OCI-LY7 (cell line): ENCODE measurements at places on chromosomes 4 and X.

DNA sequence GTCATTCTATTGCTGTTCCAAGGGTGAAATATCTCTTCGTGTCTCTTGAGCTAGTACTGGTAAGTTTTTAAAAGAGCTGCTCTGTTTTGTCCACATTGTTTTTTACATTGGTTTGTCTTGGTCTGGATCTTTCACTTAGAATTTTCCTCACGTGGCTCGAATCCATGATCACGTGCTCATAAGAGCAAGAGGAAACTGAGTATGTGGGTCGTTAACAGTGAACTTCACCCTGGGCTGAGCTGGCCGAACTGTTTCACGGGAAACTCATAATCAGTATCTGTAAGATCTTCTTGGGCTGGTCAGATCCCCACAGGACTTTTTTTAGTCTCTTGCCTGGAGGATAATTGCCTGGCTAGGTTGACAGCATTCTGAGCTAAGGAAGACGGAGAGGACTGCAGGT, 77.8 kb upstream of the HELT start:
- no peak for DNase-seq

DNA sequence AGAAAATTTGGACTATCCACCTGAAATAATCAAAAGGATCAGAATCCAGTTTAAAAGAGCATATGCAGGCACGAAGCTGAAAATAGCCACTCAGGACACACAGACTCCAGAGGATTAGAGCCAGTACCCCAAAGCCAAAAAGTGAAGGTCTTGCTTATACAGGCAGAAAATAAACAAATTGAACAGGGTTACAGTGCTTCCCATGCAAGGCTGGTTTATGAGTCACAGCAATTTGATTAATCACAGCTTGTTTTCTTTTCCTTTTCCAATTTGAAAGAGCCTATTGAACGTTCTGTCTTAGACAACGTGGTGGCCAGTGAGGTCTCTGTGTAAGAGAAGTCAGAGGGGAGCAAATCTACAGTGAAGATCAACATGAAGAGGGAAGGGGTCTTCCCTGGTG, 10.2 kb downstream of the HGFAC start:
- DNase-seq = no peak

DNA sequence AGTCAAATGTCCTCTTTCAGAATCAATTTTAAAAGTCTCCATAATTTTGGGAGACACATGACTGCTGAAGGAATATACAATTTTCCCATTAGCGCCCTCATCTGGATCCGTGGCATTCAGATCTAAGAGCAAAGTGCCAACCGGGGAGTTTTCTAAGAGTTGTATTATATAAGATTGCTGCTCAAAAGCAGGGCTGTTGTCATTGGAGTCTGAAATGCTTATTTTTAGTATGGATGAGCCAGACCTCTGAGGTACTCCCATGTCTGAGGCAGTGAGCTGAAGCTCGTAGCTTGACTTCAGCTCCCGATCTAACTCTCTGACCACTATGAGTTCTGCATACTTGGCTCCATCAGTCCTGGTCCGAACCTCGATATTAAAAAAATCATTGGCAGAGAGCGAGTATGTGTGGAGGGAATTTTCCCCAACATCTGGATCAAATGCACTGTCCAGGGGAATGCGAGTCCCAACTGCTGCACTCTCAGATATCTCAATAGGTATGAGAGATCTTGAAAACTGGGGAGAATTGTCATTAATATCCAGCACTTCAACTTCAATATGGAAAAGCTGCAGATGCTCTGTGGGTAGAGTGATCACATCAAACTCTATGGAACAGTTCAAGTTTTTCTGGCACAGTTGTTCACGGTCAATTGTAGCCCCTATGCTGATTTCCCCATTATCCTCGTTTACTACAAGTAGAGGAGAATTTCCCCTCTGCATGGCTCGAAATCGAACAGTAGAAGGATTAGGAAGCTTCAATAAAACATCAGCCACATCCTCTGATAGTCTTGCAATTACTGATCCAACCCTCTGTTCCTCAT, 917 bp downstream of the PCDH18 start:
- no peak for DNase-seq

- no peak for DNase-seq
These were observed 223.9 kb upstream of the ANKRD50 start for GRCh38 chr4:124936427-124936826.

GRCh38 chrX:55107911-55108310, 19.1 kb downstream of the PAGE2 start:
- DNase-seq = no peak

DNA sequence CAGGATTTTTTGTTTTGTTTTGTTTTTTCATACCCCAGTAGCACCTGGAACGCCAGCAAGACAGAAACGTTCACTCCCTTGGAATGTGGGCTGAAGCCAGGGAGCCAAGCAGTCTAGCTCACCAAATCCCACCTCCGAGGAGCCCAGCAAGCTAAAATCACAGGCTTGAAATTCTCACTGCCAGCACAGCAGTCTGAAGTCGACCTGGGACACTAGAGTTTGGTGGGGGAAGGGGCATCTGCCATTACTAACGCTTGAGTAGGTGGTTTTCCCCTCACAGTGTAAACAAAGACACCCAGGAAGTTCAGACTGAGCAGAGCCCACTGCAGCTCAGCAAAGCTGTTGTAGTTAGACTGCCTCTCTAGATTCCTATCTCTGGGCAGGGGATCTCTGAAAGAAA, 99.6 kb upstream of the FGF16 start:
- no peak for DNase-seq

DNA sequence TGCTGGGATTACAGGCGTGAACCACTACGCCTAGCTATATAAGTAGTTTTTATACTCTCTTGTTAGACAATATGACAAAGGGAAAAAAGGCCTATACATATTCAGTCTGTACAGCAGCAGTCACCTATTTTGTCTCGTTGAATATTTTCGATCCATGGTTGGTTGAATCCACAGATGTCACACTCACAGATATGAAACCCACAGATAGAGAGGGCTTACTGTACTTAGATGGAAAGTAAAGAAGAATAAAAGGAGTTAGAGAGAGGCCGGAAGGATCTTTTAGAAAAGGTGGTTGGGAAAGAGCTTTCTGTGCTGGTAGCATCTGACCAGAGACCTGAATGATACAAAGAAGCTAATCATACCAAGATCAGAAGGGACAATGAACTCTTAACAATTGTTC, 38.3 kb upstream of the SPINK2 start:
- no peak for DNase-seq

DNA sequence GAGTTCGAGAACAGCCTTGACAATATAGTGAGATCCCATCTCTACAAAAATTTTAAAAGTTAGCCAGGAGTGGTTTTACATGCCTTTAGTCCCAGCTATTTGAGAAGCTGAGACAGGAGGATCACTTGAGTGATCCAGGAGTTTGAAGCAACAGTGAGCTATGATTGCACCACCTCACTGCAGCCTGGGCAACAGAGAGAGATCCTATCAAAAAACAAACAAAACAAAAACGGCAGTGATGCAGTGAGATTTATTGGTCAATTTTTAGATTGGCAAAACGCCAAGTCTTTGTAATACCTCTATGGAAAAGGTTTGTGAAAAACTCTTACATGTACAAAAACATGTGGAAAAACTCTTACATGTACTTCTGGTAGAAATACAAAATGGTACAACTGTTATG, 91.3 kb downstream of the PTPN13 start:
- no peak for DNase-seq

DNA sequence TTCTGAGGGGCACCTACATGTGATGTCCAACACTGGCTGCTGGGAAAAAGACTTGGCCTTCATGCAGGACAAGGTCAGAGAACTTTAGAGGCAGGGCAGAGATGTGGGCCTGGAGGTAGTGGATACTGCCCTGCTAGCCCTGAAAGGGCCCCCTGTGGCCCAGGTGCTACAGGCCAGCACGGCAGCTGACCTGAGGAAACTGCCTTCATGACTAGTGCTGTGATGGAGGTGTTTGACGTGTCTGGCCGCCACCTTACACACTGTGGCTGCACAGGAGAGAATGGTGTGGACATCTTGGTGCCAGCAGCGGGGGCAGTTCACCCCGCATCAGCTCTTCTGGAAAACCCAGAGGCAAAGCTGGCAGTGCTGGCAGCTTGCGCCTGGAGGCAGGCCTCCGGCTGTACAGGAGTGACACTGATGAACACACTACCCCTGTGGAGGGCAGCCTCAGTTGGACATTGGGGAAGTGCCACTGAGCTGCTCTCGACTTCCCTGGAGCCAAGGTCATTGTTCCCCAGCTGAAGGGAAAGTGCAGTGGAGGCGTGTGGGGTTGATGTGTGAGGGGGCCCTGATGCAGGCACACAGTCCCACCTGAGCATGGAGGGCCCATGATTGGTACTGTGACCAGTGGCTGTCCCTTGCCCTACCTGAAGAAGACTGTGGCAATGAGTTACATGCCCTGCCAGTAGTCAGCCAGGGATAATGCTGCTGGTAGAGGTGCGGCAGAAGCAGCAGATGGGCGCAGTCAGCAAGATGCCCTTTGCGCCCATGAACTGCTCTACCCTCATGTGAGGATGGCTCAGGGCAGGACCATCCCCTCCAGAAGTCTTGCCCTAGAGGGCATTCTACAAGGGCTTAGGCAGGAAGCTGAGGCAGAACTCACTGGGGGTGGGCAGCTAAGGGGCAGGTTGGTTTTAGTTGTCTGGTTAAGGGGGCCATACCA, 36.9 kb downstream of the COQ2 start:
- DNase-seq = no peak

- DNase-seq = no peak
These were observed 1656.6 kb upstream of the IGFBP7 start for GRCh38 chr4:58766763-58767162.

DNA sequence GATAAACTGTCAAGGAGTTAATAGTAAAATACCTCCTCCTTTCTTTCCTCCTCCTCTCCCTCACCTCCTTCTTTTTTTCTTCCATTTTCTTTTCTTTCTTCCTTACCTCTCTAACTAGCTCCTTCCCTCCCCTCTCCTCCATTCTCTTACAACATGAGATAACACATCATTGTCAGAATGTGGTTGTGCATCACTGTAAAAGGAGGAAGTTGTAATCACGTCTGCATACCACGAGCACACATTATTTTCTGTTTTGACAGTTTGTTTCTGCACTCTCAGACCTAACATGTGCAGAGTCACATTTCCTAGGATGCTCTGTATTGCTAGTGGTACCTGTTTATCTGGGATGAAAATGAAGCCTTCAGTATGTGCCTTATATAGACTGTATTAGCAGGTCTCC, 9.1 kb downstream of the SLIT2 start:
- no peak for DNase-seq

DNA sequence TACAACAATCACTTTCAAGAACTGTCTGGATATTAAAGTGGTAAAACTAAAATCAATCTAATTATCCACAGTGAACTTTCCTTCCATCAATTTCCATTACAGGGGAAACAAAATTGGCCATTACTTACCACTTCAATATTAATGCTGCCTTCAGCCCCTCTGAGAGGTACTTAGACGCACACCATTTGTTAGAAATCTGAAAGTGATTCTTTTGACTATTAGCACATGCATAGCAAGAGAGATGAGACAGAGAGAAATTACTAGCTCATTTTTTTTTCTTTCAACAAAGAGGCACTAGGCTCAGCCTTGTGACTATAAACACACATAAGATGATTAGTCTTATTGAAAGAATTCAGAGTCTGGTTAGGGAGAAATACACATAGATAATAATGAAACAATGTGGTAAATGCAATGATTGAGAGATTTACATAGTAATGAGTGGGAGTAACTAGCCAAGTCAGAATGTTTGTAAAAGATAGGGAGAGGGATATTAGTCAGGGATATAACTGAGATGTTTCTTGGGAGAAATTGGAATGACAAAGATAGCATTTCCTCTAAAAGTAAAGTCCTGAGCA, 93.3 kb downstream of the YIPF7 start:
- DNase-seq = no peak

DNA sequence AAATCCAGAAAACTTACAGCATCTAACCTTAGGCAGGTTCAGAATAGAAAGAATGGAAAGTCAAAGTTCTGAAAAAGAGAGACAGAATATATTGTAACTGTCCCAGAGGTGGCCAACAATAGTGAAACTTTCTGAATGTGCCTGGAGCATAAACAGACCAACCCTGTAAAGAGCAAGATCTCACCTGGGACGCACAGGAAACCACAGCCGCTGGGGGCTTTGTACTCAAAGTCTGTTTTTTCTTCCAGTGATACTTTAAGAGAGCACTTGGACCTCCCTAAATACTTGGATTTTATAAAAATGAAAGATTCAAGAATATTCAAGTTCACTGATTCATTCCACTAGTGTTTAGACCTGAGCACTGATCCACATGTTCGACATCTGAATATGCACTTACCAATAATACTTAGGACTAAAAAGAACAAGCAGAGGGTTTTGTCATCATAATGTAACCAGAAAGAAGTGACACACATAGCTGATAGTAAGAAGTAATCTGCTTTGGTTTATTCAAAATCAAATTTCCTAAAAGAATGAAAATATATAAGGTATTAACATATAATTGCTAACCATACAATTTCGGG, 35.3 kb downstream of the ARAP2 start:
- no peak for DNase-seq

- DNase-seq = no peak
These were observed 8.2 kb downstream of the WDR1 start for GRCh38 chr4:10108391-10108790.

DNA sequence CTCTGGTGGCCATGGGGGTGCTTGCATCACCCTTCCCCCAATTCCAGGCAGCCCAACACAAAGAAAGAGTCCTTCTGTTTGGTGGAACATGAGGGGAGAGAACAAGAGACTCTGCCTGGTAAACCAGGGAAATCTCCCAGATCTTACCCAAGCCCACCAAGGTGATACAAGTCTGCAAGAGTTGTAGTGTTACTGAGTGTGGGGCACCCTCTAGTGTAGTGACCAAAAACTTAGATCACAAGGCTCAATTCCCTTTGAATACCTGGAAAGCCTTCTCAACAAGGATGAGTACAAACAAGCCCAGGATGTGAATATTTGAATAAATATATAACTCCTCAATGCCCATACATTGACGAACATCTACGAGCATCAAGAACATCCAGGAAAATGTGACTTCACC, 64.7 kb downstream of the IL13RA2 start:
- DNase-seq = no peak

DNA sequence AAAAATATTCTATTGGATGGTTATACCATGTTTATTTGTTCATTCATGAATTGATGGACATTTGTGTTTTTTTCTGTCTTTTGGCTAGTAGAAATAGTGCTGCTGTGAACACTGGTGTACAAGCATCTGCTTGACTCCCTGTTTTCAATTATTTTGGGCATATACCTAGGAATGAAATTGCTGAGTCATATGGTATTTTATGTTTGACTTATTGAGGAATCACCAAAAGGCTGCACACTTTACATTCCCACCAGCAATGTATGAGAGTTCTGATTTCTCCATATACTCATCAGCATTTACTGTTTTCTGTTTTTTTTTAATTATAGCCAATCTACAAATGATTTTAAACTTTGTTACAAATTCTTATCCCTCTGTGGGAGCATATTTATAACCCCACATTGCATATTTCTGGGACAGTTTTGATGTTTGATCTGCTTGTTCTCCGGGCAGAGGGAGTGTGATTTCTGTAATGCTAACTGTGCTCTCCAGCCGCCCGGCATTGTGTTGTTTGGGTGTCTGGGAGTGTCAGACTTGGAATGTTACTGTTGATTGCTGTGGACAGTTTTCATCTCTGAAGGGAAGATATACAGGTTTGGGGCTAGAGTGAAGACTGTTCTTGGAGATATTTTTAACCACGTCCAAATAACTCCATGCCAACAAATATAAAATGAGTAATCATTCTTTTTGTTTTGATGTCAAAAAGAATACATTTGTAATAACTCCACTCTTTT, 60.5 kb upstream of the PGRMC2 start:
- DNase-seq = no peak
